ENCODE measurements at places on chromosomes 12 and 14. TPM values are rescaled to one million over a fixed set of nuclear protein-coding genes. Genes with fewer than 3 reads are reported as not detected.
A peak's percentile ranks its signal among the peaks of the same experiment; 100 is the strongest.

Gene ZNF10
- 35.0 TPM for total RNA-seq

Gene OTOGL
- not detected for total RNA-seq

Gene FGD6
- total RNA-seq: 1.2 TPM

Gene FSCB
- total RNA-seq: not detected

Gene GPR137C
- total RNA-seq: 0.34 TPM

DNA sequence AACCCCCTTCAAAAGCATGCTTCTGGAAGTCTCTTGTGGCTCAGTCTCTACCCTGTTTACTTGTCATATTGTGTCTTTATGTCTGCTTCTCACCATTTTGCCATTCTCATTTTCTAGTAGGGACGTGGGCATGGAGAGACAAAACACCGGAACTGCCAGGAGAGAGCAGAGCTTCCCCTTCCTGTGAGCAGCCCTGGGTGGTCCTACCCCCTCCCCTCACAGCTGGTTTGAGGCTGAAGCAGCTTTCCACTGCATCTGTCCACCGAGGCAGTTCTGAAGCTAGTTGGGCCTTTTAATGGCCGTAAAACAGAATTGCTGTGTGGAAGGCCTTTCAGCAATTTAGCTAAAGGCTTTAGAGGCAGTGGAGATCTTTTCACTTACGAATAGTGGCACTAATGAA, 77.0 kb downstream of the PELI2 start:
- no peak for DNase-seq

GRCh38 chr14:102320671-102321455, 1.3 kb downstream of the ZNF839 start:
- DNase-seq: no peak

- no peak for DNase-seq
Measured at GRCh38 chr12:59425798-59426197, 170.0 kb upstream of the SLC16A7 start.

- peak; percentile 70 for DNase-seq
Measured at GRCh38 chr12:51886021-51886710, 1.7 kb upstream of the ANKRD33 start.

- DNase-seq: no peak
Measured at GRCh38 chr12:112446008-112446725, 27.4 kb downstream of the PTPN11 start.

GRCh38 chr12:101743724-101744472, 4.6 kb upstream of the SYCP3 start:
- DNase-seq: no peak

DNA sequence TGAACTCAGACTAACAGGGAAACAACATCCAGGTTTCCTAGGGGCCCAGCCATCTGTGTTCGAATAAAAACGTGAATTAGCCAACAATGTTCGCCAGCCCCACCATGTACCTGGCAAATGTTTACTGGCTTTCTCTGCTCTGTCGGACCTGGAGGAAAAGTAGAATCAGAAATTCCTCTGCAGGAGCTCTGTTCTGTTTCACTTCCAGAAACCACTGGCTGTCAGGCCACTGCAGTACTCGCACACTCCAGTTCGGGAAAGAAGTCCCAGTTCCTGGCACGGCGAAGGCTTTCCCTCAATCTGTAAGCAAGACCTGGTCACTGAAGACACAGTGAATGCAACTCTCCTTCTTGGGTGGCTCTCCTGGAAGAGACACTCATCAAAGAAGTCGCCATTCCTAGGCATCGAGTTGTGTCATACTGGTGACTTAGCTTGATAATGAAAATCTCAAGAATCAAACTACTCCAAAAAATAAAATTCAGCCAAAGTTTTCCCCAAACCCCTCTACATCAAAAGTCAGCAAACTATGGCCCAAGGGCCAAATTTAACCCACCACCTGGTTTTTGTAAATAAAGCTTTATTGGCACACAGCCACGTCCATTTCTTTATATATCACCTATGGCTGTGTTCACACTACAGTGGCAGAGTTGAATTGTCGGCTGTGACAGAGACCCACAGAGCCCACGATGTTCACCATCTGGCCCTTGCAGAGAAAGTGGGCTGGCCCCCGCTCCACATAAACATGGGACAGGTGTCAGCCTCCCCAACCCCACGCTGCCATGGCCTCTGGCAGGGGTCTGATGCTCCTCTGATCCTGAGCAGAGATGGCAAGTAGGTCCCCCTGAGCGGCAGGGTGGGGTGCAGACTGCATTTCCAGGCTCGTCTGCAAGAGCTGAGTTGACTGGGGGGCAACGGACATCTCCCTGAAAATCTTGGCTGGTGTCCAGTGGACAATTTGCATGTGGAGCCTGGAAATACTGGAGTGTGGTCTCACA, 189.2 kb upstream of the DIO3 start:
- no peak for DNase-seq

DNA sequence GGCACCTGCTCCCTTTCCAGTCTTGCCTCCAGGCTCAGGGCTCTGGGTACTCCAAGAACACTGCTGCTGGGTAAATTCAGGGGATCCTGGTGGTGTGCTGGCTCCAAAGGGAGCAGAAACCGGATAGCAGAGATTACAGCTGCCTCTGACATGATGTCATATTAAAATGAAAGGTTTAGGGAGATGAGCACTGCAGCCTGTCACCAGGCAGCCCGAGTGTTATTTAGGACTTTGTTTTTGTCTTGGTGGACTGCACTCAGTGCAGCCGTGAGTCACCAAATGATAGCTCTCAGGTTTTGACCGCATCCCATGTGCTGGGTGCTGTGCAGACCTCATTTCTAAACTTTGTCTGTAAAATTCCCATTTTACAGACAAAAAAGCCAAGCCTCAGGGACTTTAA, 266.0 kb upstream of the CRY1 start:
- DNase-seq: no peak

- no peak for DNase-seq
Measured at GRCh38 chr12:96447256-96447655, 42.1 kb upstream of the CFAP54 start.

DNA sequence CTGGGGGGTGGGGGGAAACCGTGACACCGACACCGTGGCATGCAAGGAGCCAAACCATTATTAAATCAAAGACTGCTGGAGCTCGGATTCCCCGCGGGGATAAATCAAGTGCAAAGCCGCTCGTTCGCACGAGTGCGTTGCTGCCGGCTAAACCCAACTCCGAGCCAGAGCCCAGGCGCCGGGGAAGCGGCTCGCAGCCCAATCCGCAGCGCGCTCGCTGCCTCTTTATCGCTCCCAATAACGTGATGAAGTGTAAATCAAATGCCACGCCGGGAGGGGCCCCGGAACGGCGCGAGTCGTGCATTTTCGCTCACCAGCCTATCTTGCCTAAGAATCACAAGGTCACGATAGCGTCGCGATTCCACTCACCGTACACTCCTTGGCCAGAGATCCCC, 1.3 kb downstream of the MDGA2 start:
- no peak for DNase-seq

- no peak for DNase-seq
Measured at GRCh38 chr14:32932302-32932913, 6.3 kb upstream of the NPAS3 start.

GRCh38 chr12:8985213-8985754, 4.1 kb upstream of the KLRG1 start:
- no peak for DNase-seq

GRCh38 chr12:48176417-48176751, 7.1 kb upstream of the CCDC184 start:
- DNase-seq: no peak

- no peak for DNase-seq
Measured at GRCh38 chr12:11807458-11807857, 158.0 kb downstream of the ETV6 start.

DNA sequence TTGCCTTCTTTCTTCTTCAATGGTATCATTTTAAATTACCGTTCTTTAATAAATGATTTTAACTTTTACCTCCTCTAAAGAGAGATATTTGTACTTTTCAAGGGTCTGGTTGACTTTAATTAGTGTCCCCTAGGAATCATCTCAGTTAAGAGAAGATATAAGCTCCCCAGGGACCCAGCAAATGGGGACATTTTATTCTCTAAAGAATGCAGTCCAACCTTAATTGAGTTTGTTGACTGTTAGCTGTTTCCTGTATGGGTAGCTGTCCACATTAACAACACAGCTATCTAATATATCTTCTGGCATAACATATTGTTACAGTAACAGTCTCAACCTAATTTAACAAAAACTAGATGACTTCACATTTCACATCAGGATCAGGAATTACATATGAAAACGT, 241.6 kb upstream of the NPAS3 start:
- DNase-seq: no peak

DNA sequence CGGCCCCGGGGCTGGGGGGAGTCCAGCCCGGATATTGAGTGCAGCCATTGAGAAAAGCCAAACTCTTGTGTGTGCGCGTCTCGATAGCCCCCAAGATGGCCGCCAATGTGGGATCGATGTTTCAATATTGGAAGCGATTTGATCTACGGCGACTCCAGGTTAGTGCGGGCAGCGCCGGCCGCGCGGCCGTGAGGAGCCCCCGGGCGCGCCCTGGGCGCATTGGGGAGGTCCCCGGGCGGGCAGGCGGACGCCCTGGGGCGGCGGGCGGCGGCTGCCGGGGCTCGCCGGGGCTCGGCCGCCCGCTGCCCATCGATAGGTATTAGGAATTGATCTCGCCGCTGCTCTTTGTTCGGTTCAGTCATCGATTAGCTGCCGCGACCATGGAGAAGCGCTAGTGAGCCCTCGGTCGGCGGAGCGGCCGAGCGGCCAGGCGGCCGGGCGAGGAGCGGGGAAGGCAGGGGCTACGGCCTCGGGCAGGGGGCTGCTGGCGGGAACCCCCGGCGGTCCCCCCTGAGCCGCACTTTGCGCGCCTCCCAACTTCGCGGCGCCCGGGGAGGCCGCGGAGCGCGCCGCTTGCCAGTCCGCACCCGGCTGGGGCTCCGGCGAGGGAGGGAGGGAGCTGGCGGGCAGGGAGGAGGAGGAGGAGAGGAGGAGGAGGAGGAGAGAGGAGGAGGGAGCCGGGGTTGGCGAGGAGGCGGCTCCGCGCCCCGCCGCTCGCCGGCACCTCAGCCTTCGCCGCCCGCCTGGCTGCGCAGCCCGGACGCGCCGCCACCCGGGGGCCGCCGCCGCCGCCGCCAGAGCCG, 113.9 kb upstream of the MYL2 start:
- DNase-seq: no peak

DNA sequence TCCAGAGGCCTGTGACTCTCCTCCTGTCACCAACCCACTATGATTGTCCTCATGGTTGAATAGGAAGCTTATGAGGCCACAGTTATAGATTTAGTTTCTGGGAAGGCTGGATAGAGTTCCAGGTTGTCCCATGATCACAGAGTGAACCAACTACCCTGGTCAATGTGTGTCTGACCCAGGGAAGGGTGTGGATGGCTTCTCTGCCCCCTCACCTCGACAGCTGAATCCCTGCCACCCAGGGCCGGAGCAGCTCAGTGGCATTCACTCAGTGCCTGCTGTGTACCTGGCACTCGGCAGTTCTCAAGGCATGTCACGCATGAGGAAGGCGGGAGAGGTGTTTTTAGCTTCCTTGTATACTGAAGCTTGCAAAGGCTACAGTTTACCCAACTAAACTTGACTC, 43.2 kb downstream of the JDP2 start:
- no peak for DNase-seq

DNA sequence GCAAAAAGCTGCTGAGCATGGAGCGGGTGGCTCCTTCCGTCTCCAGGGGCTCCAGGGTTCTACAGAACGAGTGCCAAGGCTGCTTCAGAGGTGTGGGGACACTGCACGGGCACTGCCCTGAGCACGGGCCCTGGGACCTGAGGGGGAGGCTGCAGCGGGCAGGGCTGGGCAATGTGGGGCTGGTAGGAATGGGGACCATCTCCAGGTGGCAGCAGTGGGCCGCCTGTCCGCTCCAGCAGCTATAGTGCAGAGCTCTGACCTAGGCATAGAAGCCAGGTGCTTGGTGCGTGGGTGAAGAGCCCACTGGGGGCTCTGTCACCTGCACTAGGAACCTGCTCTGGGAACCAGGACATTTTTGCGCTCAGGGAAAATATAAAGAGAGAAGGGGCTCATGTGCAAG, 22.3 kb downstream of the HDAC7 start:
- DNase-seq: peak; percentile 36

DNA sequence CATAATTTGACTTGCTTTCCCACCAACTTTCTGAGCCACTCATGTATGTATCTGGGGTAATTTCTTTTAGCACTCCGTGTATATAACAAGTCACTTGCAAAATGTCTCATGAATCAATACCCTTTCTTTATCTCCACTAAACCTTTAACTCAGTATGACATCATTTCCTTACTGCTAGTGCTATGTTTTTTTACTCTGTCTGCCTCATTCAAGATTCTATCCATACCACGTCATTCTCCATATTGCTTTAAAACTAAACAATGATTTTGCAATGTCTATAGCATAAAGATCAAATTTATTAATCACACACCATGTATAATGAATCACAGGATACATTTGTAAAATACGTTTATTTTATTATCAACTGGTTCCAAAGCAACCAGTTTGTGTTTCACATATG, 178.2 kb downstream of the PIK3C2G start:
- no peak for DNase-seq

DNA sequence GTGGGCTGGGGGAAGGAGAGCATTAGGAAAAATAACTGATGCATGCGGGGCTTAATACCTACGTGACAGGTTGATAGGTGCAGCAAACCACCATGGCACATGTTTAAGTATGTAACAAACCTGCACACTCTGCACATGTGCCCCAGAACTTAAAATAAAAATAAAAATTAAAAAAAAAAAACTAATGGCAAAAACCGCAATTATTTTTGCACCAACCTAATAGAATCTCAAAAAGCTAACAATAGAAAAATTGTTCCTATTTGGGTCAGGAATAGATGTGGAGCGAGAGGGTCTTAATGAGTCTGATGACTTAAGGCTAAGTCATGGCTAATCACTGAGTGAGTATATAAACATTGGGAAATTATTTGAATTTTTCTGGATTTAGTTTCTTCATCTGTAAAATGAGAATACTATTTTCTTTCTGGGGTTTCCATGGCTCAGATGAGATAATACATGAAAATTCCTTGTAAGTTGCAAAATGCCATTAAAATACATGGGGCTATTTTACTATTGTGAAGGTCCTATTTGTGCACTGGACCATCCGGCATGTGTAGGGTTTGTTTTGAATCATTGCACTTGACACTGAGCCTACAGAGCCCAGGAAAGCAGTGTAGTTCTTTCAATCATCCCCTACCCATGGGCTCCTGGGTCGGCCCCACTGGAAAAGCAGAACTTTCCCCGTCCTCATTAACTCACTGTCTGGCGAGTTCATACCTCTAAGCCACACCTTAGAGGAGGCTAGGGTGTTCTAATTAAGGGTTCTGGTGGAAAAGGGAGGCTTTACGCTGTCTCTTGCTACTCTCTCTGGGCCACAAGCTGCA, 164.1 kb upstream of the NTF3 start:
- no peak for DNase-seq

- no peak for DNase-seq
Measured at GRCh38 chr12:83097643-83098342, 411.1 kb downstream of the TMTC2 start.

DNA sequence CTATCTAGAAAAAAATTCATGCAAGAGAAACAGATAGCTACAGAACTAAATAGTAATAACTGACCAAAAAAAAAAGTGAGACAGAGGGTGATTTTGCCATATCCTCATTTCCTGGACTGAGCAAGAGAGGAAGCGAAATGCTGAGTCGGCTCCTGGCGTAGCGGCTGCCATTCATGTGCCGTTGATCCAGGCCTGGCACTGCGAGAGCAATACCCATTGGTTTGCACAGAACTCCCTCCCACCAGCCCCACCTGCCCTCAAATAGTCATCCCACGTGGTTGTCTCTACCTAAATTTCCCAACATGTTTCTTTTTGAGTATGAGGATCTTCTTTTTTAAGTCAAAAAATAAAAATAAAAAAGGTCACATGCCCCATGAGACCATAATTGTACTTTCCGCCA, 9.4 kb upstream of the WNT5B start:
- no peak for DNase-seq
